Stimulated activated CD8-positive, alpha-beta memory T cell treated with anti-CD3 and anti-CD28 coated beads, Interleukin-7, amount 100 ng/mL, for 24 hours (primary cell): ENCODE measurements at places on chromosomes 11 and 22.
A peak's percentile ranks its signal among the peaks of the same experiment; 100 is the strongest.

DNA sequence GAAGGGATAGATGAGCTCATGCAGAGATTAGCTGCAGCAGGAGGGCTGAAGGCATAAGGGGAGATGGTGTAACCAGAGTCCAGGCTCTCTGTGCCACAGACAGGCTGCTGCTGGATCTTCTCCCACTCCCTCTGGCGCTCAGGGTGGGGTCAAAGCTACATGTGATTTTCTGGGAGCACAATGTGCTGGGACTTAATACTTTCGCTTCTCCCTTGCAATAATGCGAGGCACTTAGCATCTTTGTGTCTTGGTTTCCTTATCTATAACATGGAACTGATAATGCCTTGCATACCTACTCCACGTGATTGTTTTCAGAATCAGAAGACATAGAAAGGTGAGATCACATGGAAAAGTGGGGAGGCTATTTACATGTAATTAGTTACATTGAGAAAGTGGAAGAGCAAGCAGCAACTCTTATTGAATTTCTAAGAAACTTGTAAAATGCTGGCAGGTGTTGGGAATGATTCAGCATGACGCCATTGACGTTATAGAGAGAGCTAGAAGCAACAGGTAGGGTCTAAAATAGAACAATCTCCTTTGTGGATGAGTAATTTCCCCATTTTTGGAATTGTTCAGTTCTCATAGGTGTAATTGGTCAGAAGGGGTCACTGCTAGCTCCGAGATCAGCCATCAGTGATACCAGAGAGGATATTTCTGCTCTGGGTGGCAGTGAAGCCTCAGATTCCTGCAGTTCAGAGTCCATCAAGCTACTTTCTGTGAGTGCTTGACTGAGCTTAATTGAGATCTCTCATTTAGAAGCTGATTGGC, 8.2 kb upstream of the OR9I1 start:
- DNase-seq: no peak

- DNase-seq: no peak
Measured at GRCh38 chr11:126113963-126114362, 51.3 kb upstream of the CDON start.

DNA sequence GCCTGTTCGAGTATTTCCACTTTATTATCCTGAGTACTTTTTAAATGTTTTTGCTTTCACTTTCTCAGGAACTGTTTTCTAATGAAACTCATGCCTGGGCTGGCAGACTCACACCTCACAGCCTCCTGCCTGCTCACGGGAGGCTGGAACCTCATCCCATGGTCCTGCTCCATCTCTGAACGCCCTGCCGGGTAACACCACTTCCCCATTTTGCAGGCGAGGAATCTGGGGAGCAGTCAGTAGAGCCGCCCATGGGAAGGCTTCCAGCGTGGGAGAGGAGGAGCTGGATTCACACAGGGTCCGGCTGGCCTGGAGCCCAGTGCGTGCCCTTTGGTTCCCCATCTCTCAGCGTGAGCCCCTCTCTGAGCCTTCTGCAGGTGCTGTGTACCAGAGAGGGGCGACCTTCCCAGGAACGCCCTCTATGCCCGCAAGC, 53.6 kb downstream of the SCUBE1 start:
- DNase-seq: no peak

DNA sequence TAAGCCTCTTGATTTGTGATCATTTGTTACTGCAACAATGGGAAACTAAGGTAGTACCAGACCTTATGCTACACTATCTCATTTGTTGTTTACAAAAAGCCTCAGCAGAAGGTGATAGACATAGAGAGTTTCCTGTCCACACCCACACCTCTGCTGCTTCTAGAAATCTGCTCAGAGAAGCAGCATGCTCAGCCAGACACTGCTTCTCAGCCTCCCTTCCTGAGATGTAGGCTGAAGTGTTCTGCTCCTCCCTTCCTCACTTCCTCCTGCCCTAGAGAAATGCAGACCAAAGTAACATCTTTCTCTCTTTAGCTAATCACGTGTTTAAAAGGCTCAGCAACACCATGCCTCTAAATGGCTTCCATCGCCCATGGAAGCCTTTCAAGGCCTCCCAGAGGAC, 88.4 kb downstream of the SLC1A2 start:
- DNase-seq: no peak

GRCh38 chr11:46984548-46984947, 48.0 kb downstream of the CSTPP1 start:
- no peak for DNase-seq

GRCh38 chr22:49426098-49426497, 401.6 kb downstream of the BRD1 start:
- DNase-seq: no peak

DNA sequence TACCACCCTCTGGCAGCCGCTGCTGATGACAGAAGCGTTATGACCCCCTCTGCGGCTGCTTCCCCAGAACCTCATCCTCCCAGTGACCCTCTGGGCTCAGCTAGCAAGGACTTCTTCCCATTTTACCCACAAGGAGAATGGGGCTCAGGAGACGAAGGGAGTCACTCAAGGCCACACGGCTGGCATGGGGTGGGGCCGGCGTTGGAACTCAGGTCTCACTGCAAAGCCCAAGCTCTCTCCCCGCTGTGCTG, 16.8 kb upstream of the SUN2 start:
- DNase-seq: no peak

DNA sequence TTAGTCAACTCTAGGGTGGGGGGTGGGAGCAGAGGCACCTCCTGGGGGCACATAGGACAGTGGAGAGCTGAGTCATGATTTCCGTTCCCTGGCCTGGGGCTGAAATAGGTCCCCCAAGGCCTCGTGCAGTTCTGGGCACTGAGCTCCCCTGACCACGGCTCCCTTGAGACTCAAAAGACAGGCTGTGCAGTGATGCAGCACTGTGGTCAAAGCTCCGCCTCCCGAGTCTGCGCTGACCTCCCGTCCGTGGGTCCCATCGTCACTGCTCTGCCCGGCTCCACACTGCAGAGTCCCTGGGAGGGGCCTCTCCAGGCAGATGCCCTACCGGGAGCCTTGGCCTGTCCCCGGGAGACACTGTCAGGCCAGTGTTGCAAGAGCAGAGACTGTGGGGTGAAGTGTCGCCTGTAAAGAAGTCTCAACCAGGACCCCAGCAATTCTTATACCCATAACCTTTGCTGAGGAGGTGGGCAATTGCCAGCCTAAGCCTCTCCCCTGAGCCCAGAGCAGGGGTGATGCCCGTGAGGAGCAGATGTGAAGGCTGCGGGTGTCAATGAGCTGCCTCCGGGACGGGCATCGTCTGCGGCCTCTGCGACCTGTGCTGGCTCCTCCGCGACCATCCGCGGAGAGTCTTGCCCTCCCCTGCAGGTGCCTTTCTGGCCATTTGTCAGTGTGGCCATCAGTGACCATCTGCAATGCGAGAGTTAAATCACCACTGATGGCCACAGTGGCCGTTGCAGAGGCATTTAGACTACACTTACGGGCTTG, 877.3 kb downstream of the BRD1 start:
- no peak for DNase-seq

DNA sequence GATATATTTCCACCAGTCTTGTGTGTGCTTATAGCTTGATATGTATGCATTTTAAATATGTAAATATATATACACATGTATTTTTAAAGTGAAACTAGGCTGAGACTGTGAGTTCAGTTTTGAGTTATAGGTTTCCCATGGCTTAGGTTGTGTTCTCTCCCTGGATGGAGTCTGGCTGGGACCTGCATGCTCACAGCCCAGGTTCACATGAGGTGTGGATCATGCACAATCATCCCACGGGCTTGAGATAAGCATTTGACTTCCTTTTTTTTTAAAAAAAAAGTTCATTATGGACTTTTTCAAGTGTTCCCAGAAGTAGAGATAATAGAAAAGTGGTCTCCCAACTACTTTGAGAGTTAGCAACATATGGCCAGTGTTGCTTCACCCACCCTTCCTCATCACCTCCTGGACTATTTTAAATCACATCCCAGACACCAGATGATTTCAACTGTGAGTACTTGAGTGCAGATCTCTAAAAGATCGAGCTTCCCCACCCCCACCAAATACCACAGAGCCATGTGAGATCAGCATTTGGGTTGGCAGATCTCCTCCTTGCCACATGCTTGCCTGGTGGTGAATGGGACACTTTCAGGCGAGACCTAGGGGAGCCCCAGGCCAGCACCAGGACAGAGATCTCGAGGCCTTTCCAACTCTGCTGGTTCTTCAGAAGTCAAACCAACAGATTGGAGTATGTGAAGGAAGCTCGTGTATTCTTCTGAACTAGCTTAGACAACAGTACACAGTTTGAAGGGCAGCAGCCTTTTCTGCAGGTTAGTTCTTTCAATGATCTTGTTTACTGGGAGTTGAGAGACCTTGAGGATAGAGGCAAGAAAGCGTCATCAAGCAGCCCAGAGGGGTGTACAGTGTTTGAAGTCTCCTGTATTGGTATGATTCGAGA, 15.9 kb downstream of the MED15 start:
- DNase-seq: no peak

- DNase-seq: no peak
Measured at GRCh38 chr11:128879817-128880216, 11.3 kb upstream of the KCNJ5 start.

DNA sequence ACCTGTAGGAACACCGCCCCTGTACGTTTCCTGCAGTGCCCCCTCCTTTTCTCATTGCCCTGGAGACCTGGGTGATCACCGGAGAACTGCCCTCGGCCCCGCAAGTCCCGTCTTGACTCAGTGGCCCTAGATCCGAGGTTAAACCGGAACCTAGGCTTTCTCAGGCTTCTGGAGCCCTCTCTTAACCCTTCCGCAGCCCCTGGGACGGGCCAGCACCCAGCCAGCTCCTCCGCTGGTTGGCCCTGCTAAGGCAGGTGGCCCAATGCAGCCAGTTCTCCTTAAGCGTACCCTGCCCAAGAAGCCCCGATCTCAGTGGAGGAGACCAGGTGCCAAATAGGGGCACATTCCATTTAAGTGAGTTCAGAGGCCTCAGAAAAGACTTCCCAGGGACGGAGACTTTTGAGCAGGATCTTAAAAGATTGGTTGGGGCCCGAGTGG, 776 bp downstream of the NLRX1 start:
- no peak for DNase-seq

- DNase-seq: no peak
Measured at GRCh38 chr11:90309693-90310092, 86.8 kb upstream of the CHORDC1 start.

GRCh38 chr11:74004759-74005615, 3.9 kb downstream of the UCP3 start:
- peak; percentile 49 for DNase-seq

DNA sequence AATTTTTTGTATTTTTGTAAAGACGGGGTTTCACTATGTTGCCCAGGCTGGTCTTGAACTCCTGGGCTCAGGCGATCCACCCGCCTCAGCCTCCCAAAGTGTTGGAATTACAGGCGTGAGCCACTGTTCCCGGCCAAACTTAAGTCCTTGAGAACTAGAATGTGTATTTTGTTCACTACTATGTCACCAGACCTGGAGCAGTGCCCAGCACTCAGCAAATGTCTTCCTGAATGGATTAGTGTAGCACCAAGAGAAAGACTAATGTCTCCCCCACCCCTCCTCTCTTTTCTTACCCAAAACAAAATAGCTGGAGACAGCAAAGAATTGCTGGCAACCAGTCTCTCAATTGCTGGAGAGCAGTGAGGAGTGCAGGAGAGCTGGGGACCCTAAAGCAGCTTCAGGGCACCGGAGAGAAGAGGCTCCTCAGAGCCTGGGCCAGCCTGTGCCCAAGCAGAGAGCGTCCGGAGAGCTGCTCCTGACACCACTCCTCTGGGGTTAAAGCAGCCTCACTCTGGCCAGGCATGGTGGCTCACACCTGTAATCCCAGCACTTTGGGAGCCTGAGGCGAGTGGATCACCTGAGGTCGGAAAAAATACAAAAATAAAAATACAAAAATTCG, 14.9 kb downstream of the SLC25A18 start:
- DNase-seq: no peak

GRCh38 chr11:134513585-134514120, 101.6 kb upstream of the B3GAT1 start:
- DNase-seq: no peak

- no peak for DNase-seq
Measured at GRCh38 chr11:387193-387793, 6.7 kb upstream of the PKP3 start.

- DNase-seq: no peak
Measured at GRCh38 chr11:59943997-59944714, 5.9 kb downstream of the OOSP1 start.

- no peak for DNase-seq
Measured at GRCh38 chr11:65258988-65259387, 2.8 kb upstream of the POLA2 start.

DNA sequence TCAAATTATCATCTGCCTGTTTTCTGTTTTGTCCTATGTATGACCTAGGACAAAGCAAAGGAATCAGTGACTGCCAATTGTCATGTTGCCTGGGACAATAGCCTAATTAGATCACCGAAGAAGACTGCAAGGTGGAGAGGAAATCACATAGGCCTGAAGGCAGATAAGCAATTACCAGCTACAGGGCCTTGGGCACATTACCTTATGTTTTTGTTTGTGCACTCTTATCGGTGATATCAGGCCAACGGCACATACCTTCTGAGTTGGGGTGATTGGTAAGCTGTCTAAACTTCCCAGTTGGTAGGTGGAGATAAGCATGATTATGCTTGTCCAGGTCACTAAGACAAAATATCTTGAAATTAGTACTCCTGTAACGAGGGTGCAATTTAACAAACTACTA, 58.1 kb upstream of the FAM181B start:
- no peak for DNase-seq

DNA sequence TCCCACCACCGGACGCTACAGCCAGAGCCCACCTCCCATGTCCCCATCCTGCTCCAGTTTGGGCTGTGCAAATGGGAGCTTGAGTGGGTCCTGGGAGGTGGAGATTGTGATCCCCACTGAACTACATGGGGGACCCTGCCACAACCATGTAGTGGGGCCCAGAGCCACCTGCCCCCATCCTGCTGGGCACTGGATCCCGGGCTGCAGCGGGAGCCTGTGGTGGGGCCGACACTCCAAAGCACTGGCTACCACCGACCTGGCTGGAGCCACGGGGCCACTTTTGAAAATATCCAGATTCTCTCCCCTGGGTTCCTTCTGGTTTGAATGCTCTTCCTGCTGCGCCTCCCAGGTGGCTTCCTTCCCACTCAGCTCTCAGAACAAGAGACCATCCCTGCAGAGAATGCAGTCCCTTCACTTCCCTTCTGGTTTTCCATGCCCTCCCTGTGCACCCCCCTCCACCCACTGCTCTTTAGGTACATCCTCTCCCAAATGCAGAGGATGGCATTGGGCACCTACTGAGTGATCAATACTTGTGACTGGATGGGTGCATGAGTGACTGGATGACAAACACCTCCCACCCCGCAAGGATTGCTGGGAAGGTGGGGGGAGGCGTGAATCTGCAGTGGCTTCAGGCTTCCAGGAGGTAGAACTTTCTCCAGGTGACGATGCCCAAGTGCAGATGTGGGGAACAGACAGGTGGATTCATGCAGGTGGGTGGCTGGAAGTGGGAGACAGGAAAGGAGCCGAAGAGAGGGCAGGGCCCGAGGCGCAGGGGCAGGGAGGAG, 846 bp upstream of the UNC93B1 start:
- no peak for DNase-seq

- DNase-seq: no peak
Measured at GRCh38 chr11:83663988-83664387, 377.8 kb upstream of the CCDC90B start.

DNA sequence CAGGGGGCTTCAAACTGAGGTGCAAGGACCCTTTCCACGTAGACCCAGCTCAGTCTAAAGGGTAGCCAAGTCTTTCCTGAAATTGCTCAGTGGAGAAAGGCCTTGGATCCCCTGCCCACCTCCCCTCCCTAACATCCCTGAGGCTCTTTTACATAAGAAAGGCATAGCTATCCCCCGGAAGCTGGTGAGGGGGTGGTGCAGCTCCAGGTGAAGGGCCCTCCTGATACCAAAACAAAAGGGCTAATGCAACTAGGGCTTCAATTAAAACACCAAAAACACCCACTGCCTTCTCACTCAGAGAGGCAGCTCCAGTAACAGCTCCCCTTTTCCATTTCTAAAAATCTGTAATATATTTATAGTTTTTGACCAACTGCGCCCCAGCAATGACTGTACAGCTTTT, 5.8 kb downstream of the SHANK2 start:
- DNase-seq: no peak
